ENCODE measurements at places on chromosomes 7 and 10.

DNA sequence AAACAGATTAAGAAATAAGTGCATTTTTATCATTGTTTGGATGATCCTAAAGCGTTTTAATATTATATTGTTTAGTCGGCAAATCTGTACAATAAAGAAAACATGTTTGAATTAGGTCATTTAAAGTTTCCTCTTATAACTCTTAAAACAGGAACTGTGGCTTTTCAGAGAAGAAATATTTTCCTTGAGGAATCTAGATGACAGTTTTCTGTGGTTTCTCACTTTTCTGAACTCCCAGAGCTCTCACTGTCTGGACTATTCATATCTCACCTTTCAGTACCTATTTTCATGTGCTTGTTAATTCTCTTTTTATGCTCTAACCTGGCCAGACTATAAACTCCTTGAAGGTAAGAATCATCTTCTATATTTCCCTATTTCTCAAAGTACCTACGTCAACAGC lies 135.1 kb downstream of the CHN2 start:
- DNase-seq = no peak

- peak; percentile 86 for DNase-seq
Measured at GRCh38 chr7:47610506-47611044, 28.7 kb upstream of the TNS3 start.

DNA sequence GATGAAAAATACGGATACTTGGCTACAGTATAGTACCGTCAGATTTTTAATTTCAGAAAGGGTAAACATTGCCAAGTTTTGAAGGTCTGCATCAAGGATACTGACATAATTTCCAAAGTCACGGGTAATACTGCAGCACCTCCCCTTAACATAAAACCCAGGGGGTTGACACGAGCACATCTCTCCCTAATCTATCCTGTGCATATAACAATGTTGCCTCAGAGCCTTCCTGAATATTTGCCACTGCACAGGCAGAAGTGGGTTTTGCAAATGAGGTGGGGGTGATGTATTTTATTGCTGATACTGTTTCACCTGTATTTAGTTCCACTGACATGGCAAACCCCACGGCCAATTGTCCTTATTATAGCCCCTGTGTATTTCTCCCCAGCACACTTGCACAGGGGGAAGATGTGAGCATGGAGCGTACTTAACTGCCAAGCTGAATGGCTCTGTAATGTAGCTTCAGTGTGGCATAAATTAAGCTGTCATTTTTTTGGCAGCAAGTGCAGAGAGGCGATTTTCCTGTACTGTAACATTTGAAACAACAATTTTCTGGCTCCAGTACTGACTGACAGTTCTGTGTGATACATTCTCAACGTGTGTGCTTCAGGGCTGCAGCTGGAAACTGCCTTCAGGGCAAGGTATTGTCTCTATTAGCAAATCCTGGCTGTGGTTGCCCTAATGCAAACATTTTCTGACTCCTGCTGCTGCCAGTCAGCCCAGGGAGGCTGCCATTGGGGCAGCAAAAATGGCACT lies 299.6 kb upstream of the SP4 start:
- no peak for DNase-seq

DNA sequence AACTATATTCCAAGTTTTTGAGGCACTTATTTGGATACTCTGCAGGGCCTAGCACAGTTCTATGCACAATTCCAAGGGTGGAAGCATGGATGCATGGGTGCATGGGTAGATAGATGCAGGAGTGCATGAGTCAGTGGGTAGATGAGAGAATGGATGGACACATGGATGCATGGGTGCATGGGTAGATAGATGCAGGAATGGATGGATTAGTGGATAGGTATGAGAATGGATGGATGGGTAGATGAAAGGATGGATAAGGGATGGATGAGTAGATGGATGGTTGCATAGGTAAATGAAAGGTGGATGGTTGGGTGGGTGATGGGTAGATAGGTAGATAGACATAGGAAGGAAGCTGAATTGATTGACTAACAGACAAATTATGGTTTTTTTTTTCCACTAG lies 15.6 kb downstream of the PNLIPRP2 start:
- DNase-seq = no peak

- peak; percentile 15 for DNase-seq
Measured at GRCh38 chr7:149456506-149457421, 4.1 kb downstream of the ZNF777 start.

GRCh38 chr10:84366041-84366440 lies 37.7 kb downstream of the CCSER2 start:
- no peak for DNase-seq

DNA sequence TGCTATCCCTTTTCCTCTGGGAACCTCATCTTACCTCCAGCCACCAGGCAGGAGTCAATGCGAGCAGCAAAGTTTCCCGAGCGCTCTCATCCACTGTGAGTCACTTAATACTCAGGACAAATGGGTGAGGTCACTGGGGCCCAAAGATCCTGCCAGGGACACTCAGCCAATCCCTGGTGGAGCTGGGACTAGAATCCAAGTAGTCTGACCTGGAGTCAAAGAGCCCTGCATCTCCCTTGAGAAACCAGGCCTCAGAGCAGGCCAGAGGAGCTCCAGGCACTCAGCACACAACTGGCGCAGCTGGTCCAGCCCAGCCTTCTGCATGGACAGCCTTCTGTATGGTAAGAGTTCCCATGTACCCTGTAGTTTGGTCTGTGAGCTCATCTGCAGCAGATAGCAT lies 142.3 kb downstream of the MAPK8 start:
- DNase-seq = peak; percentile 86

- DNase-seq = no peak
Measured at GRCh38 chr7:31860925-31861324, 173.9 kb downstream of the PPP1R17 start.

DNA sequence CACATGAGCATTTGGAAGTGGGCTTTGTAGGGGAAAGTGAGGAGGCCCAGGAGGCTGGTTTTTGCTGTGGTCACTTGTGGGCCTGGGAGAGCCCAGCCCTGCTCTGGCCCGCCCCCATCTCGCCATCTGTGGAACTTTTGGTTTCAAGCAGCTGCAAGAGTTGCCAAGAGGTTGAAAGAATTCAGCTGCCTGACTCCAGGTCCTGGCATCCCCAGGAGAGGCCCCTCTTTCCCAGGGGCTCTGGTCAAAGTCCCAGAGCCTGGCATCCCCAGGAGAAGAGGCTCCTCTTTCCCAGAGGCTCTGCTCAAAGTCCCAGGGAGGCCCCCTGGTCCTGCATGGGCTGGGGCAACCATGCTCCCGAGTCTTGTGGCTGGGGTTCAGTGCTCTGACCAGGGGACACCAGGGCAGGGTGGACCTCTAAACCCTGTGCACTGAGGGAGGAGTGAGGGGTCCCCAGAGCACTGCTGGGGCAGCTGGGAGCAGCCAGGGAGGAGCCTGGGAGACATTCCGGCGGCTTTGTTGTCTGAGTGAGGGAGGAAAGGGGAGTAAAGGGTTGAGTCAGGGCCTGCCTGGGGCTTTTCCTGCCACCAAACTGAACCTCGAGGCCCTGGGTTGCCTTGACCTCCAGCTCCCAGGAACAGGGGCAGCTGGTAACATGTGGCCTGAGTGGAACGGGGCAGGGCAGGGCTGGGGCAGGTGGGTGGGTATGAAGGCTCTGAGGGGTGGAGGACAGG lies 27.7 kb upstream of the CSGALNACT2 start:
- peak; percentile 32 for DNase-seq

DNA sequence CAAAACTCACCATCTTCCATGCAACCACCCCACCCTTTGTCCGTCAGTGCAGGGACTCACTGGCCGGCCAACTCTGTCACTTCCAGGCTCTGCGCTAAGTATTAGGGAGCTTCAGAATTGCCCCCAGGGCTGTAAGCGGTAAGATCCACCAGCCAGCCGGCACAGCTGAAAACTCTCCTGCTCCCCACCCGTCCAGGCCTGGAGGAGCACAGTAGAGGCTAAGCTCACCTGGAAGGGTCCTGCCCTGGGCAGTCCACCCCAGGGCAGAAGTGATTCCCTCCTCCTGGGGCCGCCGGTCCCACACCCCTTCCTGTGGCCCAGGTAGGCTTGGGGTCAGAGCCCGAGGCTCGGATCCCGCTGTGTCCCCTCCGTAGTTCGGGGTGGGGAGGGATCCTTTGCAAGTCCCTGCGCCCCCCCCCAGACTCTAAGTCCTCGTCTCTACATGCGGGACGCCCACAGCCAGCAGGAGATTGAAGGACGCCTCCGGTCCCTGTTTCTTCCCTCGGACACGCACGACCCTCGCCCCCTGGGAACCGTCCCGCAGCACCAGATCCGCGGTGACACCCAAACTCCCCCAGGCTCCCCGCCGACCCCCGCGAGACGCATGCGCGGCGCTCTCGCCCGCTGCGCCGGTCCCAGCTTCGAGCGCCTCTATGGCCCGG lies 138.9 kb downstream of the ARHGAP22 start:
- no peak for DNase-seq

GRCh38 chr7:88465600-88465999 lies 158.9 kb upstream of the STEAP4 start:
- peak; percentile 18 for DNase-seq

DNA sequence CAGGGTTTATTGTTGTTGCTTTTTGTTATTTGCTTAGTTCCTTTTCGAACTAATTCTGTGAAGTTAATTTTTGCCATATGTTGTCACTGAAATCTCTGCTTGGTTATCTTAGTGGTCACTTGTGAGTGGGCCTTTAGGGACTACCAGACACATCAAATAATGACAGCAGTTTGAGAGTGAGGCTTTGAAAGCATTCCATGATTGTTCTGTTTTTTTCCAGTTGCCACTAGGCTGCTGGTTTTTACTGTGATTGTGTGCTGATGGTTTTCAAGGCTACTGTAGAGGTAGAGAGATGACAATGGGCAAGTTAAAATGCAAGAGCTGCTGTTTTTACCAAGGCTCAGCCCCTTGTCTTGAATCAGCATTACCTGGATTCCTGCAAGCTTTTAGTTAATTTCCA lies 20.0 kb downstream of the SEPTIN7 start:
- no peak for DNase-seq

- DNase-seq = no peak
Measured at GRCh38 chr7:8724080-8724718, 290.8 kb downstream of the NXPH1 start.

GRCh38 chr10:53839440-53840039 lies 961.5 kb downstream of the PCDH15 start:
- DNase-seq = peak; percentile 37

GRCh38 chr10:2882628-2883027 lies 184.7 kb upstream of the PFKP start:
- DNase-seq = peak; percentile 16

DNA sequence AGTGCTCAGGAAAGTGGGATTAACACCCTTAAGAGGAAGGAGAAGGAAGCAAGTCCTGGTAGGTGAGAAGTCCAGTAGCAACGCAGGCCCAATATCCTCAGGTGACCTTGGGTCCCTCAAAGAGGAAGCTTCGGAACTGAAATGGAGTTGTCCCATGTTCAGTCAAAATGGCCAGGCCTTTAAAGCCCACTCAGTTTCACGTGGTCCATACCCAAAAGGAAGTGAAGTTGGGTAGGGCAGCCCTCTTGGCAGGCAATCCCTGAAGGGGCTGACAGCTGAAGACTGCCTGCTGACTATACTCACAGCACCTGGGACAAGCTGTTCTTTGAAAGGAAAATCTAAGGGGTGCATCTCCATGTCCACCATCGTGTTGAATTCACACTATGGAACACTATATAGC lies 3.0 kb downstream of the GSAP start:
- DNase-seq = no peak

DNA sequence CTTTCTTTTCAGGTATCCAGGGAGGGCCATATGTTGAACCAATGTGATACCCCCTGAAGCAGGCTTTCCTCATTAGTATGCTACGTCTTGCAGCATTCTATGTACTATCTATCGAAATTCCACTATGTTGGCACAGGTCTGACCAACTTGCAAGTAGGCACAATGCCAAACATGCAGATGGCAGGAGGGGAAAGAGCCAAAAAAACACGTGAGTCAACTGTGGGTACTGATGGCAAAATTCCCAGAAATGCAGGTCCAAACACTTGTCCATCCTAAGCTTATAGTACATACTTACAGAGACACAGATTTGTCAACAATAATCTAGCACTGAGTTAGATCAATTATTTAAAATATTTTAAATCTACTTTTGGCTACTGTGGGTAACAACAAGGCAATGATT lies 394.9 kb downstream of the DGKB start:
- DNase-seq = peak; percentile 66

- DNase-seq = no peak
Measured at GRCh38 chr10:86106616-86107015, 260.0 kb downstream of the GRID1 start.

- DNase-seq = no peak
Measured at GRCh38 chr10:65341323-65341925, 1584.4 kb upstream of the LRRTM3 start.
